ENCODE measurements at places on chromosomes 7 and 10.

- DNase-seq: no peak
Measured at GRCh38 chr10:3199488-3199887, 26.9 kb upstream of the PITRM1 start.

DNA sequence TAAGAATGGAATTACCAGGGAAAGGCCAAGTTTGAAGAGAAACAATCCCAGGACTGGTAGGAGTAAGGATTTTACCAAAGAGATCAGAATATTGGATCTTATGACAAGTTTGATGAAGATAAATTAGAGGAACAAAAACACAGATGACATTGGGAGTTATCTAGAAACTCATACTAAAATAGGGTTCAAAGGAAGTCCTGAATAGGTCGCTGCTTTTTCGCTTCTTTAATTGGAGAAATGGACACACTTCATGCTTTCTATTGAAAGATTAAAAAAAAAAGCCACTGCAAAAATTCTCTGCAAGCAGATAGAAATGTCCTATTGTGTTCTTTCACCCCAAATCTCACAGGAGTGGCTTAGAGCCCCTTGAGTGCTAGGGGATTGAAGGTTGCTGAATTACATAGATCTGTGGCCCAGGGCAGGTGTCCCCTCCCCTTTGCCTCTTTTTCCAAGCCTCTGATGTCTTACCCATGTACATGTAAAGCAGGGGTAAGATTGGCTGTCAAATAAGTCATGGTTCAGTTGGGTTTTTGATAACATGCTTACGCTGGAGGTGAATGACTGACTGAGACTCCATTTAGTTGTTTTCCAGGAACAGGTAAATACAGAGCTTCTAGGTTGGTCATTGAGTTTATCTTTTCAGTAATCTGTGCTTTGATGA, 152.0 kb downstream of the OR13A1 start:
- no peak for DNase-seq

DNA sequence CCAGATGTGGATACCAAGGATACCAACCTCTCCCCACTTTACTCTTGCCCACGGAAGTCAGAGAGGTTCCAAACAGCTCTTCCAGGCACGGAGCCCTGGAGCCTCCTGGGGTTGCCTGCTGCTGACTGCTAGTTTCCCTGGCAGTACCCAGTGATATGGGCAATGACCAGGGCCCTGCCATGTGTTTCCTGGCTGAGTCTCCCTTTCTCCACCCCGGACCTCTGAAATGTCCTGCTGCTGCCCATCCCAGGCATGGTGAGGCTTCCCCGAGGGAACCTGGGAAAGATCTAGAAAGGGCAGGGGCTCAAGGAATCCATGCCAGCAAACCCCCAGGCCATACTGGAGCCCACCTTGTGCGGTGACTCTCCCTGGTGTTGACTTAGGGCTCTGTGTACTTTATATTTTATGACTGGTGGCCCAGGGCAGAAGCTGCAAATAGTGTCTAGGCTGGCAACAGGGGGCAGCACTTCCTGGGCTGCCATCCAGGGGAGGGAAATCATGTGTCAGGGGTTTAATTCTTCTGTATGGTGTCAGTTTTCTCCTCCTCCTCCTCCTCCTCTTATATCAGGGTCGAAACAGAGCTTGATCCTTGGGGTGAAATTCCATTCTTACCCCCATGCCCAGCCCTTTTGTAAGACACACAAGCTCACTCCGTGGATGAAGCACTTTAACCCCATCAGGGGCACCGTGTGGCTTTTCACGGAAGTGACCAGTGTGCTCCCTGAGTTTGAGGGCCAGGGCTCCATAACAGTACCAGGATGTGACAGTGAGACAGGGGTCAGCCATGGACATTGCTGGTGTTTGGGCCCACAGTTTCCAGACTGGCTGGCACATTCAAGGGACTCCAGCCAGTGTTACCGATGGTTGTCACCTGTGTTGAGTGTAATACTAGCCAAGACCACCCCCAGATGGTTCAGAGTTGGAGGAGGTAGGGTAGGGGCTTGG, 62.4 kb upstream of the GDF10 start:
- DNase-seq: no peak

- DNase-seq: peak; percentile 60
Measured at GRCh38 chr7:47327698-47328391, 254.1 kb downstream of the TNS3 start.

DNA sequence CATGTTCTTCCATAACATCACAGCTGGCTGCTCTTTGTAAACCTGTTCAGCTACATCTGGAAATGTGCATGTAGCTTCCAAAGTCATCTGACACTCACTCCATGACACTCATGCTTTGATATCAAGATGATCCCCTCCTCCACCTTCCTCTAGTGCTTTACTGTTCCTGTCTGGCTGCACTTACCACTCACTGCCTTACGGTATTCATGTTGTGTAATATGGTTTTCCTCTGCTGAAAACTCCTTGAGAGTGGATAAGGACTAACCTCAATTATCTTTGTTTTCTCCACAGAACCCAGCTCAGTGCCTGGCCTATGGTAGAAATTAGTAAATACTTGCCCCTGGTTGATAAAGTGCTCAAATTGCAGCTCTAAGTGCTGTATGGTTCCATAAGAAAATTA, 483.9 kb downstream of the HTR7 start:
- DNase-seq: no peak

- no peak for DNase-seq
Measured at GRCh38 chr10:133179128-133179520, 19.1 kb downstream of the KNDC1 start.

DNA sequence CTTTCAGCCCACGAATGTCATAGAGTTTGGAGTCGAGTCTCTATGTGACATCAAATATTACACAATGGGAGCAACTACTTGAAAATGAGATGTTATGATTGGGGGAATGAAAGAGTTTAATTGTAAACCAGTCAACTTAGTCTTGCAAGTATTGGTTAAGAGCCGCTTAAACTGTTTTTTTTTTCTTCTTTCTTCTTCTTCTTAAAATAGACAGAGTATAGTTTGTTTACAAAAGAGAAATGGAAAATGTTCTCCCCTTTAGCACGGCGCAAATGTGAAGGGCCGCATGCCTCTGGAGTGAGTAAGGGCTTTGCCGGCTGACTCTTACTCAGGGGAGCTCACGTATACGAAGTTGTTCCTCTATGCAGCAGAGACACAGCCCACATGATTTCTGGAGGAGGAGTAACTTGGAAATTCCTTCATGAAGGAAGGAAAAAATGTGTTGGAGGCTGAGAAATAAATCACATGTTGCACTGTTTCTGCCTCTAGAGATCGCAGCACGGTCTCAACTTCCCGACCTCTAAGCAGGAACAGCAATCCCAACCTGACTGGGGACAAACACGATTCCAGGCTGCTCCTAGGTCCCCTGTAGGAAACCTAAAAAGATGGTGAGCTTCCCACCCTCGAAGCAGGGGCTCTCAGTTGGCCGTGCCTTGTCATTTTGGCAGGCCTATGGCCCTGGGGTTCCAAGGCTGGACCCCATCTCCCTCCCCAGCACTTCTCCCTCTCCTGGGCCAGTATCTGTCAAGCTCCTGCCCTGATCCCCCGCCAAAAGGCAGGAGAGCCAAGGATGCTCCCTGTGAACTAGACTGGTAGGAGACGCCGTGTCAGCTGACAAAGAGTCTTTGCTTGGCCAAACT, 44.8 kb downstream of the MYOF start:
- peak; percentile 93 for DNase-seq

GRCh38 chr7:45700556-45700955, 126.4 kb downstream of the ADCY1 start:
- no peak for DNase-seq

DNA sequence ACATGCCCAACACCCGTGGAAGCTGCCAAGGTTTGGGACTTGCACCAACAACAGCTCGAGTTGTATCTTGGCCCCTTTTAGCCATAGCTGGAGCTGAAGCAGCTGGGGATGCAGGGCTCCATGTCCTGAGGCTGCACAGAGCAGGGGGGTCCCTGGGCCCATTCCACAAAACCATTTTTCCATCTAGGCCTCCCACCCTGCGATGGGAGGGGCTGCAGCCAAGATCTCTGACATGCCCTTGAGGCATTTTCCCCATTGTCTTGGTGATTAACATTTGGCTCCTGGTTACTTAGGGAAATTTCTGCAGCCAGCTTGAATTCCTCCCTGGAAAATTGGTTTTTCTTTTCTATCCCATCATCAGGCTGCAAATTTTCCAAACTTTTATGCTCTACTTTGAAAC, 637.8 kb upstream of the VSTM2A start:
- DNase-seq: no peak

DNA sequence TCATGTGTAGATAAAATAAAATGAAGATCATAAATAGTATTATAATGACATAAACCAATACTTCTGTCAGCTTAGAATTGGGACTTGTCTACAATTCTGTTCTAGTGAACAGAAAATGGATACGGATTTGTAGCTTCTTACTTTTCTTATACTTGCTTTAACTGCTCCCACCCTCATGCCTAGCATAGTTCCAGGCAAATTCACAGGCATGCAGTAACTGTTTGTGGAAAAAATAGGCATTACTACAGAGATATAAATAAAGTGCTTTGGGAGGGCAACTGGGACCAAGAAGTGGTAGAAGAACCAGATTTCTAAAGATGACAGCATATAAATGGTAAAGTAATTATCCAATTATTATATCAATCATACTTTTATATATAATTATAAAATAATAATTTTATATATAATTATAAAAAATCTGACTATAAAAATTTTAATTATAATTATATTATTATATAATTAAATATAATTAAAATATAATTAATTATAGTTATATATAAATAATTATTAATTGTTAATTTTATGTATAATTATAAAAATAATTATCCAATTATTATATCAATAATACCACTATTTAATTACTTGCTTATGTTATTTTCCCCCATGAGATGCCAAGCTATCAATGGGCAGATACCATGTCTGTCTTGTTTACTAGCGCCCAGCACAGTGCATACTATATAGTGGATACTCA, 144.1 kb downstream of the NOC3L start:
- DNase-seq: no peak

DNA sequence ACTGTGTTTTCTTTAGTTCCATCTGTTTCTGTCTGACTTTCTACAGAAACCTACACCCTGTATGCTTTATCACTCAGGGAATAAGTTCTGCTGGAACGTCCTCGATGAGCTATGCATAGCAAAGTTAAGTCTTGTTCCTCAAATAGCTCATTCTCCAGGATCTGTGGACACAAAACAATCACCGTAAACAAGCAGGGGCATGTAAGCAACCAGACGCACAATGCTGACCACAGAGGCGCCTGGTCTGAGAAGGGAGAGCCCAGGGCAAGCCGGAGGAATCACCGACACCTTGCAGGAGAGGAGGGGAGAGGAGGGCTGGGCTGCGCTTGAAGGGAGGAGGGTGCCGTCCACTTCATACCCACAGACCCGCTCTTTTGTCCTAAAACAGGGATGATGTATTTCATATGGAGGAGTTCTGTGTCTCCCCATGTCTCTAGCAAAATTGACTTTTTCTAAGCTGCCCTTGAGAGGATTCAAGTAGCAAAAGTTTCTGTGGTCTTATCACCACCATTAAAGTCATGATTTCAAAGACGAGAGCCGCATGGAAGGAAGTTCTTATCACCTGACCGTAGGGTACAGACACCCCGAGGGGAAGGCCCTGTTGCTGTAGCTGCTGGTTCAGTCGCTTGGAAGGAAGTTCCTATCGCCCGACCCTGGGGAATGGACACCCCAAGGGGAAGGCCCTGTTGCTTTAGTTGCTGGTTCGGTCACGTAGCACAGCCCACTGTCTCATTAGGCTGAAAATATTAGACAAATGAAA, 14.3 kb downstream of the CALML3 start:
- peak; percentile 72 for DNase-seq

- DNase-seq: no peak
Measured at GRCh38 chr7:35761871-35762677, 38.8 kb upstream of the SEPTIN7 start.

GRCh38 chr7:155896531-155897263, 84.4 kb upstream of the SHH start:
- DNase-seq: peak; percentile 91

- no peak for DNase-seq
Measured at GRCh38 chr7:28688651-28689050, 269.5 kb downstream of the TRIL start.

GRCh38 chr7:132537456-132538145, 38.7 kb downstream of the PLXNA4 start:
- no peak for DNase-seq

- DNase-seq: no peak
Measured at GRCh38 chr7:17546189-17546588, 247.7 kb downstream of the AHR start.

GRCh38 chr7:121547544-121548092, 151.5 kb upstream of the FAM3C start:
- peak; percentile 77 for DNase-seq
